ENCODE measurements at places on chromosomes 16 and 17.
A peak's percentile ranks its signal among the peaks of the same experiment; 100 is the strongest.

GRCh38 chr17:49546546-49547535 lies 28.8 kb upstream of the NXPH3 start:
- no peak for DNase-seq

GRCh38 chr16:5046914-5047313 lies 13.2 kb upstream of the NAGPA start:
- no peak for DNase-seq

DNA sequence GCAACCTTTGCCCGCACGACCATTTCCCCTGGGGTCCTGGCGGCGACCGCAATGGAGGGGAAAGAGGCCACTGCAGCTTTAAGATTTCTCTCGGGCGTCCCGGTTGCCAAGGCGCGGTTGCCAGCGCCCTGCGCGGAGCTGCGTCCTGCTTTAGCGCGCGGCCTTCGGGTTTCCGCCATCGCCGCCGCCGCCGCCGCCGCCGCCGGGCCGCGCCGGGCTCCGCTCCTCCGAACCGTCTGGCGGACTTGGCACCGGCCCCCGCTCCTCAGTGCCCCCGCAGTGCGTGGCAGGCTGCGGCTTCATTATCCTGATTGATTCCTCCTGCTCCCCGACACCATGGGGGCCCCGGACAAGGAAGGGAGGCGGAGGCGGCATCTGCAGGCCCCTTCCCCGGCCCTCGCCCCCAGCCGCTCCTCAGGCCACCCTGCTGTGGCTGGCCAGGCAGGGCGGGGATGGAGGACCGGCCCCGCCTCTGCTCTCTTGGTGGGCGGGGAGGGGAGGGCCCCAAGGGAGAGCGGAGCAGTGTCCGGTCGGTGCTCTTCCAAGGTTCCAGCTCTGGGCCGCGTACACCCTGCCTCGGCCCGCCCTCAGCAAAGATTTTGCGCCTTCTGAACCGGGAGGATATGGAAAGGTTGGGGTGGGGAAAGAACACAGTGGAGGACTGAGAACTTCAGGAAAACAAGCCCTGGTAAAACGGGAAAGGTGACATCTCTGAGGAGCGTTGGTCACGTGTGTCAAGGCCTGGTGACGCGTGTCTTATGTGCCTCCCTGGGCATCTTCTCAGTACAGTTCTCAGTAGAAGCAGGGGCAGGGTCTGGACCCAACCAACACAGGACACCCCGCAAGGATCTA lies 34.0 kb downstream of the NEUROD2 start:
- DNase-seq, result no peak

- DNase-seq, result no peak
These were observed 22.9 kb downstream of the SLFN11 start for GRCh38 chr17:35350493-35350892.

DNA sequence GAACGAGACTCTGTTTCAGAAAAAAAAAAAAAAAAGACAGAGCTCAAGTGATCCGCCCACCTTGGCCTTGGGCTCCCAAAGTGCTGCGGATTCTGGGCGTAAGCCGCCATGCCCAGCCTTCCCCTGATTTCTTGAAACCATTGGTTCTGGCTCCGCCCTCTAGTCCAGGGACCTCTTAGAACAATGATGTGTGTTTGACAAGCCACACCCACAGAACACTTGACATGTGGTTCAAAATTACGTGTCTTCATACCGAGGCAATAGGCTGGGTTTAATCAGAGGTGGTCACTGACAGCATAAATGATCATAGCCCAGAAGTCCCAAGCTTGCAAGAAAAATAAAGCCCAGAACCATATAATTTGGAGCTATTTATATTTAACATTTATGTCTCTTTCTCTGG lies 23.0 kb downstream of the KNOP1 start:
- no peak for DNase-seq

DNA sequence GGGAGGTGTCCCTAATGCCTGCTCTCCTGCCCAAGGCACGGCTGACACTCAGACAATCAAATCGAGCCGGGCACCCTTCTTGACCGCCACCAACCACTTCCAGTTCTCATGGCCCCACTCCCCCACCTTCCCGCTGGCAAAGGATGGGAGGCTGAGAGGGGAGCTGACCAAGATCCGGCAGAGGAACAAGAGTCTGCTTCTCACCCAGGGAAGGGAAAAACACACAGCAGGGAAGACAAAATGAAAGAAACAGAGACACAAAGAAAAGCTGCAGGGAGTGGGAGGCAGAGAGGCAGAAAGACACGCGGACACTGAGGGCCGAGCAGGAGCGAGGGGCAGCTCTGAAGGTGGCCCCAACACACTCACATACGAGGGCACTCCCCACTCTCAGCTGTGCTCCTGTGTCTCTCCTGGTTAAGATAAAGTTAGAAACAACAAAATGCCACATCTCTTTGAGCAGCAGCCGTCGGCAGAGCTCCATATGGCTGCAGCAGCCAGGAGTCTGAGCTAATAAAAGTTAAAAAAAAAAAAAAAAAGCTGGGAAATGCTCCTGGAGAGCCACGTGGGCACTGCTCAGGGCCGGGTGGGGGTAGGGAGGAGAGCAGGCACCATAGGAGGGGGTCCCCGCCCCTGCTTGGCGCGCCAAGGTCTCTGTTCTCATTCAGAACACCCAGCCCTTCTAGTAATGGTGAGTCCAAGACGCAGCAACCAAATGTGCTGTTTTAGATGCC lies 7.4 kb downstream of the LRRC75A start:
- peak; percentile 6 for DNase-seq

DNA sequence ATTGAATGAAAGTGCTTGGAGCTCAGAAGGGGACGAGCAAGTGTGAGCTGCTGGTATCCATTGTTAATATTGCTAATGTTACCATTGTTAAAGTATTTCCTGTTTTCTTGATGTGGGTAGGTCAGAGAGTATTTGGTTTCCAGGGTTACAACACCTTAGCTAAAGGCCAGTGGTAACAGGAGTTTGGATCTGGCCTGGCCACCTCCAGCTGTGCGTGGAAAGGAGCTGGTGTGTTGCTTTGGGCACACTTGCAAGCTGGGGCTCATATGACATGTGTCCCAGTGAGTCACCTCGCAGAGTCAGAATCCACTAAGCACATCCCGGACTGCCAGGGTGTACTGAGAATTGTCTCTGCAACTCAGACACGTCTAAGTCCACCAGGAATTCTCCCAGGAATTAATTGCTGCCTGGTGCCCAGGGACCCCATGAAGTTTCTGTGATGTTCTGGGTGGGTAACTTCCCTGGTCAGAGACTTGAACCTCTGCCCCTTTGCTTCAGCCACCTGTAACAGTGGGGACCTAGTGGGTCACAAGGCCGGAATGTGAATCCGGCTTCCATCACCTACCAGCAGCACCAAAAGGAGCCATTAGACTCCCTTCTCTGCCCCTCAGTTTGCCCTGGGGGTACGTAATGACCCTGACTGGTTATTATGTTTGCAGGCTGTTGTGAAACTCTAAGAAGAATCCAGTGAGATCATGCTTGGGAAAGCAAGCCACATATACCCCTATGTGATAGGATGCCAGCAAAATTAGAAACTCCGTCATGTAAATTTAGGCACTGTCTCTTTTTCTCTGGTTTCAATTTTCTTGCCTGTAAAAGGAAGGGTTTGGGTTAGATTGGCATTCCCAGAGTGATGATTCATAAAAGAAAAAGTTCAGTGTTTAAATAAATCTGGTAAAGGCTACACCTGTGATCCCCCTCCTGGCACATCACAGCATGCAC lies 12.8 kb downstream of the SLC6A2 start:
- DNase-seq, result no peak

DNA sequence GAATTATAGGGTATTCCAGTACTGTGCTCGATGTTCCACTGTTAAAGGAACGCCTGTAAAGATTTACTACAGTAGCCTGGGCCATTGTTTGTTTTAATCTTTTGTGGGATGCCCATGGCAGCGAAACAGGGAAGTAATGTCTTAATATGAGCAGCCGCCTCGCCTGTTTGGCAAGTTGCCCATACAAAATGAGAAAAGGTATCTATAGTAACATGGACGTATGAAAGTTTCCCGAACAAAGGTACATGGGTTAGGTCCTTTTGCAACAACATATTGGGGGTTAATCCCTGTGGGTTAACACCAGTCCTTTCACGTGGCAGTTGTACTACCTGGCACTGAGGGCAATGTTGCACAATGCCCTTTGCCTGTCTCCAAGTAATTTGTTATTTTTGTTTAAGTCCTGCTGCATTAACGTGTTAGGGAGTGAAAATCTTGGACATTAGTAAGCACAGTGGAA lies 21.1 kb upstream of the TMC5 start:
- no peak for DNase-seq

DNA sequence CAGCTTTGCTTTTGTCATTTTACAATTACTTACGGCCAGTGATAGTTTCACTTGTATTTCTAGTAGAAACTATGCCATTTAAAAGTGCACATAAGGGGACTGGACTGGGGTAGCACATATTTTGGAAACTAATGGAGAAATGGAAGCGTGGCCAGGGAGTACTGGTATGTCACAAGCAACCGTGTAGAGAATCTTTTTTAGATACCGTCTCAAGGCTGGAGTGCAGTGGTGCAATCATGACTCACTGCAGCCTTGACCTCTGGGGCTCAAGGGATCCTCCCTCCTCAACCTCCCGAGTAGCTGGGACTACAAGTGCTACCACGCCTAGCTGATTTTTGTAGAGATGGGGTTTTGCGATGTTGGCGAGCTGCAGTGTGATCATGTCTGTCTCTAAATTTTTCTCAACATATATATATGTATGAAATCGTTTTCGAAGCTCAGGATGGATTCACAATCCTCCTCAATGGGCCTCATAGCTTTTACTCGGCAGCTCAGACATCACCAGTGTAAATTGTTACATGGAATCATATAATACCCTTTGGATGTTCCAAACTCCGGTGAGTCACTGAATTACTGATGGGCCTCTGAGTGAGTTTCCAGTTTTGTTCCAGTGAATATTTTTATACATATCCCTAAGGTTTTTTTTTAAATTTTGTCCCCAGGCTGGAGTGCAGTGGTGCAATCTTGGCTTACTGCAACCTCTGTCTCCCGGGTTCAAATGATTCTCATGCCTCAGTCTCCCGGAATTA lies 51.7 kb downstream of the ZNF778 start:
- no peak for DNase-seq

DNA sequence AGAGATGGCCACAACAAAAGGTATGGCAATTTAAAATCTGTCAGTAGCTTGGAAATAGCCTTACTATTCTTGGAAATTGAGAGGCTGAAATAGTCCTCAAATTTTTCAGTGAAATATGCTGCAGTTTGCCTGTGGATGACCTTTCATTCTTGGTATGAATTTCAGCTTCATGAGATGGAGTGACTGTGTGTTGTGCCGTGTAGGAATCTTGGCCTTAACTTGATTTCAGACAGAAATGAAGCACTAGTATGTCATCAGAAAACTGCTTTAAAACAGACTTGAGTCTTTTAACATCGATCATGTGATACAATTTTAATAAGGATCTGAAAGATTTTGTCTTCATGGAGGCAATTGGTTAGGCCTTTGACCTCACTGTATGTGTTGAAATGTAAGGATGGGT lies 247.2 kb downstream of the CNTNAP4 start:
- no peak for DNase-seq

- no peak for DNase-seq
These were observed 48.3 kb upstream of the BAHCC1 start for GRCh38 chr17:81346908-81347349.
